ENCODE measurements at places on chromosomes 1 and 21.

- no peak for DNase-seq
Measured at GRCh38 chr1:36089393-36090121, 865 bp downstream of the ADPRS start.

GRCh38 chr1:64745181-64745985 is 508 bp downstream of the RAVER2 start:
- no peak for DNase-seq

- DNase-seq, result no peak
Measured at GRCh38 chr21:30256100-30256499, 26.6 kb downstream of the KRTAP24-1 start.

DNA sequence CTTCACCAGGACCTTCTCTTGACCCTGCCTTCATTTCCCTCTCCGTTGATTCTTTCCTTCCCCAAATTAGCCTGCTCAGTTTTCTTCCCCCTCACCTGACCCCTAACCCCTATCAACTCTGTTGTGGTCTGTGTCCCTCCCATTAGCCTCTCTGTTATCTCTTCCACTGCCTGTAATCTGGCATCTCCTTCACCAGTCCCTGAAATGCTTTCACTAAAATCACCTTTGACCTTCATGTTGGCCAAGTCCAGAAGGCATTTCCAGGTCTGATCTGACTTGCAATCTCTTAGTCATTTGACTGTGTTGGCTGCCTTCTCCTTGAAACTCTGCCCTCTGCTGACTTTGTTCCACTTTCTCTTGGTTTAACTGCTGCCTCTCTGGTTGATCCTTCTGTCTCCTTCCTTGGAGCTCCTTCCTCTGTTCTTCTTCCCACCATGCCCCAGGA is 28.2 kb downstream of the ATP8B2 start:
- no peak for DNase-seq

DNA sequence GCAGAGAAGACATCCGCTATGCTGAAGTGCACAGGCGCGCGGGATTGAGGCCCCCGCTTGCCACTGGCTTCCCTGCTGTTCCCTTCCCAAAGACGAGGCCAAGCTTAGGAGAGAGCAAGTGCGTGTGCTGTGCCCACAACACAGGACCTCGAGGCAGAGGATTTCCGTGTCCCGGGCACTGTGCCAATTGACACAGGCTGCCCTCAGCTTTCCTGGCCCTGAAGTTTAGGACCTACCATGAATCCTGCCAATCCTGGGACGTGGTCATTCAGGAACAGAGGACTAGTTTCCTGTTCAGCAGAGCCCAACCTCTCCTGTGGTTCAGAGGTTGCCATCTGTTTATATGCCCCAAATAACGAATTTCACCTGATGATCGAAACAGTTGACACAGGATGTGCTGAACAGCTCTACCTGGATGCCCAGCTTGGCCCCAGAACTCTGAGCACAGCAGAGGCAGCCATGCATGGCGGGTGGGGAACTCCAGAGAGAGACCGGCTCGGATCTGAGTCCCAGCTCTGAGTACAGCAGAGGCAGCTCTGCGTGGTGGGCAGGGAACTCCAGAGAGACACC is 22.0 kb downstream of the SLC37A1 start:
- no peak for DNase-seq

DNA sequence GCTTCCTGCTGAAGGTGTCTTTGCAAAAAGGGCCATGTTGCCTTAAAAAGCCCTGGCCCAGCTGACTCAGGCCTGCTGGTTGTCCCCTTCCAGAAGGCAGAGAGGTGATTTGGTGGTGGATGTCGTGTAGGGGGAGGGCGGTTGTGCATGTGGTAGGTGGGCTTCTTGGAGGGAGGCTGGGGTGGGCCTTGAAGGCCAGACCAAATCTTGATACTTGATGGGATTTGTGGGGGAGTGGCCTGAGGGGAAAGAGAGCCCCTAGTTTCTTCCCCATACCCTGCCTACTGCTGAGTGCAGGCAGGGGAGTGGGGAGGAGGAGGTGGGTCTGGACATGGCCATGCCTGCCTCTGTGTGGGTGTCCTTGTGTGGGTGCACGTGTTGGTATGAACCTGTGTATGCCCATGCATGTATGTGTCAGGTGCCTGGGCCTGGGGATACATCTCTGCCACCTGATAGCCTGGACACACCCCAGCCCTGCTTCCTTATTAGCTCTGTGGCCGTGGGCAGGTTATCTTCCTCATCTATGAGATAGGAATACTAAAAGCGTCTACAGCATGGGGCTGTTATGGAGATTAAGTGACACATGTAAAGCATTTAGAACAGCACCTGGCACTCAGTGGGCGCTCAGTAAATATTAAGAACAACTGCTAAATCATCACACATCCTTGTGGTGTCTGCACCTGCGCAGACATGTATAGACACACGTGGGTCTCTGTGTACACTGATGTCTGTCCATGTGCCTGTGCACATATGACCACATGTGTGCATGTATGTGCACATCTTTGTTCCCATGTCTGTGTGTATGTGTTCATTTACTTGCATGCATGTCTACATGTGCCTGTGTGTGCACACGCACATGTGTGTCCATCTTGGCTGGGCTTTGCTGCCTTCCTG is 17.0 kb downstream of the FAM151A start:
- no peak for DNase-seq

GRCh38 chr1:191974004-191974403 is 184.3 kb upstream of the RGS18 start:
- DNase-seq, result no peak

DNA sequence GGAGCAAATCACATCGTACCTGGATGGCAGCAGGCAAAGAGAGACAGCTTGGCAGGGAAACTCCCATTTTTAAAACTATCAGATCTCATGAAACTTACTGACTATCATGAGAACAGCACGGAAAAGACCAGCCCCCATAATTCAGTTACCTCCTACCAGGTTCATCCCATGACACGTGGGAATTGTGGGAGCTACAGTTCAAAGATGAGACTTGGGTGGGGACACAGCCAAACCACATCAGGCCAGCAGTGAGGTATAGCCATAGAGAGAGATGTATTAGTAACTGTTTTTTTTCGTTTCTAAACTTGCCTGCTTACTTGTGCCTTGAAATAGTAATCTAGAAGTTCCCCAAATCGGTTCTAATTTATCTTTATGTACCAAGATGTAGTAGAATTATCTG is 48.9 kb downstream of the AK4 start:
- no peak for DNase-seq

- no peak for DNase-seq
Measured at GRCh38 chr1:53061859-53062707, at the start of gene PODN. PODN (plus strand) TSS chr1:53062213; CDS start chr1:53069856, 7,643 bp downstream.

DNA sequence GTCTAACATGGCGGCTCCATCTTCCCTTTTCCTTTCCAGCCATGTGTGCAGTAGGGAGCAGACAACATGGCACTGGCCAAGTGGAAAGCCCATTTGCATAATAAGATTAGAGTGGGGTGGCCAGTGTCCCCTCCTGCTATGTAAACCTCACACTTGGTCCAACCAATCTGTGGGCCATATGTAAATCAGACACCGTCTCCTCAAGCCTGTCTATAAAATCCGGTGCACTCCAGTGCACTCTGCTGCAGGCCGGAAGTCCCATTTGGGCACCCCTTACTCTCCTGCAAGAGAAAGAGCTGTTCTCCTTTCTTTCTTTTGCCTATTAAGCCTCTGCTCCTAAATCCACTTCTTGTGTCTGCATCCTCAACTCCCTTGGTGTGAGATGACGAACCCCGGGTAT is 44.1 kb downstream of the OLFML3 start:
- no peak for DNase-seq

- no peak for DNase-seq
Measured at GRCh38 chr1:16724718-16725438, 15.4 kb upstream of the RNU1-4 start.

DNA sequence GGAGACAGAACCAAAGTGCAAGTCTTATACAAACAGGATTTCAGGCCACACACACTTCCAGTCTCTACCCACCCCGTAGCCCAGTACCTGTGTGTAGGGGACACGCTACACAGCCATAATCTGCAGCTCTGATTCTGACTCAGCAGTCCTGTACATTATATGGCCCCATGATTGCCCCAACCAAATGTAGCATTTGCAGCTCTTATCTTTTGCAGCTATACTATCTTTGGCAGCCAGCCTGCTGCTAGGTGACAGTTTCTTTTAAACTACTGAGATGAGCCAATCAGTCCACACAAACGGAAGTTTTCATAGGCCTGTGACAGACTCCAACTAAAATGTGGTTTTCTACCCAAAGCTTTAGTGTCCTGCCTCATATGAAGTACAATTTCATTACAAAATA is 259.6 kb upstream of the ST6GALNAC5 start:
- DNase-seq, result no peak

DNA sequence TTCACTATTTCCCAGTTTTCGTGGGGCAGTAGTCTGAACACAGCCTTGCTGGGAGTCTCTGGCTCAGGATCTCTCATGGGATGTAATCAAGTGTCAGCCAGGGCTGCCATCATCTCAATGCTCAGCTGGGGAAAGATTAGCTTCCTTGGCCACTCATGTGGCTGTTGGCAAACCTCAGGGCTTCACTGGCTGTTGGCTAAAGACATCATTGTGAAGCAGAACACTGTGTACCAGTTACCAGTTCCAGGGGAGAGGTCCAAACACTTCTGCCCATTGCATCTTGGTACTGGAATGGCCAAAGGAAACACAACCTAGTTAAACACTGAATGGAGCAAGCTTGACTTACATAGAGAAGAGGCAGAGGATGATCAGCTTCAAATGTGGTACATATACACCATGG is 33.7 kb downstream of the AADACL4 start:
- DNase-seq, result no peak

DNA sequence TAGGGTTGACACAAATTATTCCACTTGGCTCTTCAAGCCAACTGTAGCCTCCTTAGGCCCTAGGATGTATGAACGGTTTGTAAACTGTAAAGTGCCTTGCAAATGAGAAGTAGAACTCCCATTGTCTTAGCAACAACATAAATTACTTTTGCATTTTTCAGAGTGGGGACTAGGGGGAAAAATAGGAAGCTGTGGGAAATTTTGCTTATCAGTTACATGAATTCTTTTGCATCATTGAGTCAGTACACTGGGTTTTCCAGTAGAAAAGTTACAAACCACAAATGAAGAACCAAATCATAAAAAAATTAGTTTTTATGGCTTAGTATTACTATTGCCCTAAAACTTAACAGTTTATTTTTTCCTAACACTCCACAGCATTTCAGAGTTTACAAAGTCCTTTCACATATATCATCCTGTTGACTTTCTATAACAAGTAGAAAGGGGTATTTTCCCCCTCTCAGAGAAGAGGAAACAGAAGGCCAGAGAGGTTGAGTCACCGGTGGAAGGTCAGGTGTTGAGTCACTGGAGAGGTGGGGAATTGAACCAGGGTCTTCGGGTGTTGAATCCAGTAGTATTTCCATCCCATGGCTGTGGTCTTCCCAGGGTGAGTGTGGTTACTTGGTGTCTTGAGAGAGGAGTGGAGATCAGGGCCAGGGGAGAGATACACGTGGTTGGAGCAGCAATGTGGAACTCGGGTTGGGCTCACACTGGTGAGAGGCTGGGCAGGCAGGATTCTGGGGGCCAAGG is 71.9 kb upstream of the USP24 start:
- DNase-seq, result no peak

- no peak for DNase-seq
Measured at GRCh38 chr1:2923351-2923750, 97.9 kb upstream of the ACTRT2 start.

GRCh38 chr1:201731592-201731991 is 97.4 kb upstream of the IPO9 start:
- no peak for DNase-seq

DNA sequence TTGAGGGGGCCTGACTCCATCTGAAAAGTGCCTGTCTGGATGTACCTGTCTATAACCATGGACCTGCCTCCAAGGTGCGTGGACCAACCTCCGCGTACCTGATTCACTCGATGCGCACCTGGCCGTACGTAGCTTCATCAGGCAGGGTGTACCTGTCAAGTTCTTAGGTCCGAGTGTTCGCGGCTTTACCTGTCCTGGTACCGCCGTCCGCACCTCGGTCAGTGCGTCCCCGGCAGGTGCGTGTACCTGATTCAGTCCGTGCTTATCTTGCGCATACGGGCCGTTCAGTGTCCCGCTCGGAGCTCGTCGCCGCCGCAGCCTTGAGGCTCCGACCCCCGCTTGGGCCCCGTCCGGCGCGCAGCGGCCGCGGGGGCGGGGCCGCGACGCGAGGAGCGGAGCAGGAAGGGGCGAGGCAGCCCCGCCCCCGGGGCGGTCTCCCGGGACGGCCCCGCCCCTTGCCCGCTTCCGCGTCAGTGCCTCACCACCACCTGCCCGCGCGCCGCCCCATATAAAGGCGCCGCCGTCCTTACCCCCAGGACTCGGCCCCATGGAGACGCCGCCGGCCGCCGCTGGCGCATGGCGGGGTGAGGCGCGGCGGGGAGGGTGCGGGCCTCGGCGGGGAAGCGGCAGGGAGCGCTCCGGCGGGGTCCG is at the start of gene ZC3H12A:
Gene ZC3H12A (plus strand): TSS at position 535 of the 651 bp plus-strand sequence. CDS start 917 bp downstream, outside the sequence.
- peak; percentile 86 for DNase-seq

GRCh38 chr1:199297174-199297573 is 658.3 kb downstream of the PTPRC start:
- no peak for DNase-seq

DNA sequence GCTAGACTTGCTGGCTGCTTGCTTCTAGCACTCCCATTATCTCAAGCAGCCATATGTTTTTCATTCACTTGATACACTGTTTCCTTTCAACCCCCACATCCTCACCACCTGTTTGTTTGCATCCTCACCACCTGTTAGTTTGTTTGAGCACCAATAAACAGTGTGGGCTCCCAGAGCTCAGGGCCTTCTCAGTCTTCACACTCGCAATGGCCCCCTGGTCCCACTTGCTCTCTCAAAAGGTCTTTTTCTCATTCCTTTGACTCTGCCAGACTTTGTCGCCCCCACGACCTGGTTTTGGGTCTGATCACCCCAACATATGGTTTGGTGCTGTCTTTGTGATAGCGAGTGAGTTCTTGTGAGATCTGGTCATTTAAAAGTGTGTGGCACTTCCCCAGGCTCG is 6.2 kb upstream of the PADI4 start:
- no peak for DNase-seq

GRCh38 chr1:48196237-48196636 is 26.3 kb upstream of the SLC5A9 start:
- no peak for DNase-seq

GRCh38 chr1:9321480-9321849 is 28.8 kb downstream of the SPSB1 start:
- no peak for DNase-seq

DNA sequence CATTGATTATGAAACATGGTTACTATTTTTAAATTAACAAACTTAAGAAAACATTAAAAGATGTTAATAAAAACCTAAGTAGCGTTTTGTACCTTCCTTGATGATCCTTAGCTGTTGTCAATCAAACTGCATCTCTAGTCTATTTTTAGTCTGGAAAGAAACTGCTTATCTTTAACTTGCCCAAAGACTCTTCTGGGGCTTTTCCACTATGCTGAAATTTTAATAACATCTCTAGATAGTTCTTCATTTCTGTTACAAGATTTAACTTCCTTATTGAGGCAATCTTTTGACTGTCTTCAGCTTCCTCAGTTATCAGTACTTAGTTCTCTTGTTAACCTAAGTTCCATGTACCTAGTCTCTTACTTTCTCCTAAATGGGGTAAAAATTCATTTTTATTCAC is 135.9 kb upstream of the HMCN1 start:
- no peak for DNase-seq

Data from T-helper 22 cell (primary cell).